ENCODE measurements at places on chromosomes 1 and 21. TPM values are rescaled to one million over a fixed set of nuclear protein-coding genes. Genes with fewer than 3 reads are reported as not detected.

Gene CNTN2
- total RNA-seq = not detected

Gene CERS2
- 59.3 TPM for total RNA-seq

Gene MCOLN2
- not detected for total RNA-seq

Gene CFHR5
- total RNA-seq = not detected

Gene WNT4
- 0.32 TPM for total RNA-seq

Gene GRIK3
- total RNA-seq = not detected

Gene ILDR2
- not detected for total RNA-seq

Gene PGLYRP3
- total RNA-seq = 0.16 TPM

Gene CFHR3
- total RNA-seq = not detected

Gene CLCA4
- total RNA-seq = not detected

Gene KIF26B
- under 0.01 TPM for total RNA-seq

Gene B3GALNT2
- total RNA-seq = 60.2 TPM

Gene DRAXIN
- 0.69 TPM for total RNA-seq

Gene PPP1R12B
- total RNA-seq = 4.9 TPM

Gene ADCY10
- under 0.01 TPM for total RNA-seq

Gene SFN
- total RNA-seq = 0.16 TPM

All from bladder microvascular endothelial cell (primary cell).